Heart right ventricle (tissue), 16 donors: ENCODE measurements at places on chromosomes 16 and 17. TPM values are rescaled to one million over a fixed set of nuclear protein-coding genes. Genes with fewer than 3 reads are reported as not detected.

MSLN gene
- not detected for total RNA-seq

PRAC1 gene
- not detected for total RNA-seq

SDK2 gene
- 1.7 TPM for total RNA-seq

IRX6 gene
- total RNA-seq = 27.9 TPM

CXCL16 gene
- 2.8 TPM for total RNA-seq

CCL1 gene
- total RNA-seq = not detected

ADORA2B gene
- total RNA-seq = 2.0 TPM

REXO5 gene
- 3.7 TPM for total RNA-seq

HOXB3 gene
- 0.24 TPM for total RNA-seq

MYCBPAP gene
- total RNA-seq = 1.6 TPM

TMEM170A gene
- 12.5 TPM for total RNA-seq

LGALS9B gene
- not detected for total RNA-seq

NECAB2 gene
- total RNA-seq = 0.45 TPM

C16orf90 gene
- total RNA-seq = not detected

RANGRF gene
- total RNA-seq = 21.7 TPM

C17orf113 gene
- 1.1 TPM for total RNA-seq

FBXO47 gene
- total RNA-seq = not detected

GAST gene
- not detected for total RNA-seq

METTL23 gene
- 24.8 TPM for total RNA-seq

PSME3IP1 gene
- total RNA-seq = 63.8 TPM

MT4 gene
- not detected for total RNA-seq
